Mucosa of gallbladder (tissue), 1 donor: ENCODE measurements at places on chromosomes 1 and 21. TPM values are rescaled to one million over a fixed set of nuclear protein-coding genes. Genes with fewer than 3 reads are reported as not detected.

DNA sequence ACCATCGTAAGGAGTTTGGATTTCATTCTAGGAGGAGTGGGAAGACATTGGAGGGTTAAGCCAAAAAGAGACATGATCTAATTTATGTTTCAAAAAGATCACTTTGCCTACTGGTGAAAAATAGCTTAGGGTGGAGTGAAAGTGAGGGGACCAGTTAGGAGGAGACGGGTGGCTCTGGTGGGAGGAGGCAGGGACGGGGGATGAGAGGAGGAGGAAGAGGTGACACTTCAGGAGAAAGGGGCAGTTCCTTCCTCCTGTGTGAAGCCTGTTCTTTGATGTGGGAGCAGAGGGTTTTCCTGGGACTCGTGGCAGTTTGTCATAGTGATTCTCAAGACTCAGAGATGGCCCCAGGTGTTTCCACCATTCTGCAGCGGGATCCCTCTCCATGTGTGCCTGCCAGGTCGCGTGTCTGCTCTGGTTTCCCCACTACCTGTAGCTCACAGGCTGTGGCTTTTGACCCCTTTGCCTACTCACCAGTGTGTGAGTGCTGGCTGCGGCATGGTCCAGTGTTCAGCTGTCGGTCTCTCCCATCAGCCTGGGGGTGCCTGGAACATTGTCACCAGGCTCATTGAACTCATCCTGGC, 102.4 kb downstream of the CNIH3 start:
- no peak for DNase-seq

DNA sequence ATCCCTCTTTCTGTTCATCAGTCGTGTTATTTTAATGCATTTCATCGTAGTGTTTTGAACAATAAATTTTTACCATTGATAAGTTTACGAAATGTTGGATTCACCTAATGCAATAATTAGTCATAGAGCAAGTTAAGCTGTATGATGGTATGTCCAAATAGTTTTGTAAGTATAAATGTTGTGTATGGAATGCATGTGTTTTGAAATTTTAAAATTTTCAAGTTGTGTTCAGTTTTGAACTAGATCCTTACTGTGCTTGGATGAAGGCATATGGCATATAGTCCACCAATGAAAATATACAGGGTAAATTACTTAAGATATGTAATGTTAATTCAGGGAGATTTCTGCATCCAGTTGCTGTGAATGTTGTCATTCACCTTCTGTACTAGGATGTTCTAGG, 2.3 kb downstream of the ZMYM4 start:
- no peak for DNase-seq

DNA sequence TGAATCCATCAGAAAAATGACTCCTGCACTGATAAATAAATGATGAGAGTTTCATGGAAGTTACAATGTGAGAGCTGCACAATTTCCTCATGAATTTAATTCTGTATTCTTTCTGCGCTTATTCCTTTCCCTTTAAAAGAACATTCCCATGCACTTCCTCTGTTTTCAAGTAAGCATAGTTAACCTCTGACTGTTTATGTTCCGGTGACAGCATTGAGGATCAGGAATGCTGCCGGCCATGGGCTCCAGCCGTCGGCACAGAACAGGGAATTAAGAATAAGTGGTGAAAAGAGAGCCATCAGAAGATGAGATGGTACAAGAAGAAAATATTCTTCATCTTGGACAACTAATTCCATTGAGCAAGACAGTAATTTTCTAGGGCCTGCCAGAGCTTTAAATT, 65.3 kb downstream of the SUSD4 start:
- no peak for DNase-seq

- no peak for DNase-seq
Observed at GRCh38 chr1:218898921-218899320, 274.8 kb upstream of the LYPLAL1 start.

DNA sequence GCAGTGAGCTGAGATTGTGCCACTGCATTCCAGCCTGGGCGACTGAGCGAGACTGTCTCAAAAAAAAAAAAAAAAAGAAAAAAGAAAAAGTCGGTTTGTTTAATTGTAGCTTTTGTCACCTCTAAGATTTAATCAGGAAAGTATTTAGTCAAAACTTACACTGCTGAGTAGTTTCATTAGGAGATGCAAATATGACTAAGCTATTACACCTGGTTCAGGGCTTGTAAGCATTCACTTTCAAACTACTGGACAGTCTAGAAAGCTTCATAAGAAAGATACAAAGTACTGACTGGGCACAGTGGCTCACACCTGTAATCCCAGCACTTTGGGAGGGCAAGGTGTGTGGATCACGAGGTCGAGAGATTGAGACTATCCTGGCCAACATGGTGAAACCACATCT, 75.9 kb upstream of the CACYBP start:
- no peak for DNase-seq

DNA sequence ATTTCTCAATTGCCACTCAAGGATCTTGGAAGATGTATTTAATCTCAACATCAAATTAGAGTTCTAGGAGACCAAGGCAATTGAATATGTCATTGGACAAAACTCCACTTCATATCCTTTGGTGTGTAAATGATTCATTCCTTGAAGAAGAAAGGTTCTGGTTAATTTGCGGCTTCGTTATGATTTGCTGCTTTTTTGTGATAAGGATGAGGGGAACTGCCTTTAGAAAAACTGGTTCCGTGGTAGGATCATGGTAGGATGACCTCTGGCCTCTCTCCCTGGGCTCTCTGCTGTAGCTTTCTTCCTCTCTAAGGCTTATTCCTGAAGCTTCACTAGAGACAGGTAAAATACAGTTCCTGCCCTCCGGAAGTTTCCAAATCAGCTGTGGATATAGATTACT, 51.5 kb upstream of the ERRFI1 start:
- DNase-seq, result no peak

- no peak for DNase-seq
Observed at GRCh38 chr1:30856260-30856790, 52.2 kb downstream of the SDC3 start.

GRCh38 chr21:39218082-39218409, 34.8 kb upstream of the PSMG1 start:
- DNase-seq, result no peak

DNA sequence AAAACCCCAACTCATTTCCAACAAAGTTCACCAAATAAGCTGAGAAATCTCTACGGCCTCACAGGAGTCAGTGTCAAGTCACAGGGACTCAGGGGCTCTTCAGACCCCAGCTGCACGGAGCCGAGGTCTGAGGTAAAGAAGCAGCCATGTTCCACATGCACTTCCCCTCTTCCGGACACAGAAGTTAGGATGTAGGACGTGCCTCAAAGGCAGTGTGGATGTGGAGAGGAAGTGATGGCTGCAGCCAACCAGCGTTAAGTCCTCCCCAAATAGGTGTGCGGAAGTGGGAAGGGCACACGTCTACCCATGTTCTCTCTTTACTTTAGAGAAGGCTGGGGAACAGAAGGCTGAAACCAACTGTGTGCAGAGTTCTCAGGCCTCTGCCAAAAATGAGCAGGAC, 14.6 kb upstream of the NCF2 start:
- DNase-seq, result no peak

DNA sequence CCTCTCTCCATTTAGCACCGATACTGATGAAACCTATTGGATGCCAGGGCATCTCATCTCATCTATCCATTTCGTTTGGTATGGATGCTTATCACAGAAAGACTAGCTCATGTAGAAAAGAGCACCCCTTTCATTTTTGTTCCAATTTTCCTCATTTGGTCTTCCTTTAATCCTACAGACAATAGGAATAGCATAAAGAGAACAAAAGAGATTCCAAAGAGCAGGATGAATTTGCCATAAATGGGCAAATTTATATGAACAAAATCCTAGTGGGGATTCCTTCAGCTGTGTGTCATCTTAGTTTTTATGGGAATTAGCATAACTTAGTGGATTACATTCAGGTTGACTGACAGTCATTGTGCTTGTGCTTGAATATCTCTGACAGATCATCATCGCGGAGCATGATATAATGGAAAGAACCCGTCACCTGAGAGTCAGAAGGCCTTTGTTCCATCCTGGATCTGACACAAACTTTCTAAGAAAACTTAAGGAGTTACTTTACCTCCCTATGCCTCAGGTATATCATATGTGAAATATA, 777.5 kb upstream of the ADGRL2 start:
- DNase-seq, result no peak

DNA sequence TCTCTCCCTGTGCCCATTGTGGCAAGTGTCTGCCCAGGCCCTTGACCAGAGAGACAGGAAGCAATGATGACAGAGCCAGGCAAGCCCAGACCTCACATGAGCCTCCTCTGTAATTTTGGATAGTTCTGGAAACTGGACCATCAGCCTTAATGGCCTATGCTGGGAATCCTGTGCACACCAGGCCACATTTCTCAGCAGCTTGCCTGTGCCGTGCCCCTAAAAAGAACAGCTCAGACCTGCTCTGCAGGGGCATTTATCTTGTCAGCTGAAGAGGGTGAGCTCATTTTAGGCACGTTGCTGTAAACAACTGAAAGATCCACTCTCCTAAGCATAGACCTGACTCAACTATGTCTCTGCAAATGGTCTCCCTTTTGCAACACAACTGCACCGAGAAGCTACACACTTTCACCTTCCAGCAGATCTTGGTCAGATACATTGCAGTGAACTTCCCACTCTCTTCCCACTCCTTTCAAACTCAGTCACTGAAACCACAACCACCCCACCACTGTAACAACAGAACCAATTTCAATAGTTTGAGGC, 53.5 kb upstream of the BACH1 start:
- DNase-seq, result no peak

- no peak for DNase-seq
Observed at GRCh38 chr1:40185951-40186864, 25.0 kb downstream of the RLF start.

DNA sequence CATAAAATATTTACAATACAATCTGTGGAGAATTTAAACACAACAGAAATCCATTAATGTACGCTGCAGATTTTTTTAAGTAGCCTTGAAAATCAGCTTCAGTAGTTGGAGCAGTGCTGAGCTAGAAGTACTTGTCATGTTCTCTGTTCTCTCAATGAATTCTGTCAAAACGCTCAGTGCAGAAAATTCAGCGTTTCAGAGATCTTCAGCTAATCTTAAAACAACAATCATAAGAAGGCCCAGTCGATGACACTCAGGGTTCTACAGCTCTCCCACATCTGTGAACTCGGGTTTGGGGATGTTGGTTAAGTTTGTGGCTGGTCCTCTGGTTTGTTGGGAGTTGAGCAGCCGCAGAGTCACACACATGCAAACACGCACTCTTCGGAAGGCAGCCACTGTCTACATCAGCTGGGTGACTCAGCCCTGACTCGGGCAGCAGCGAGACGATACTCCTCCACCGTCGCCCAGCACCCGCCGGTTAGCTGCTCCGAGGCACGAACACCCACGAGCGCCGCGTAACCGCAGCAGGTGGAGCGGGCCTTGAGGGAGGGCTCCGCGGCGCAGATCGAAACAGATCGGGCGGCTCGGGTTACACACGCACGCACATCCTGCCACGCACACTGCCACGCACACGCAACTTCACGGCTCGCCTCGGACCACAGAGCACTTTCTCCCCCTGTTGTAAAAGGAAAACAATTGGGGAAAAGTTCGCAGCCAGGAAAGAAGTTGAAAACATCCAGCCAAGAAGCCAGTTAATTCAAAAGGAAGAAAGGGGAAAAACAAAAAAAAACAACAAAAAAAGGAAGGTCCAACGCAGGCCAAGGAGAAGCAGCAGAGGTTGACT, 161.2 kb downstream of the RUNX1 start:
- DNase-seq, result peak; percentile 75

DNA sequence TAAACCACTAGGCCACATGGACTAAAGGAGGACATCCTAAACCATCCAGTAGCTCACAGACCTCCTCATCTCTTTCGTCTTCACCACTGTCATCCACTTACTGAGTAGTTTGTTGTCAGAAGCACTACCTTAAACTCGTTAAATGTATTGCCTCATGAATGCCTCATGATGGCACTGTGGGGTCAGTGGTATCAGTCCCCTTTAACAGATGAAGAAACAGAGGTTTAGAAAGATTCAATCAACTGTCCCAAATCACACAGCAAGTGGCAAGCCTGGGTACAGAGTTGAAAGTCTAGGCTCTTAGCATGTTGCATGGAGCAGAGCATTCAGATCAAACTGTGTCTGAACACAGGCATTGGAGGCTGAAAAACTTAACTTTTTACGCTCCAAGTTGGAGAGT, 183.6 kb upstream of the KIAA0040 start:
- no peak for DNase-seq

GRCh38 chr1:151288502-151288901, 6.4 kb downstream of the ZNF687 start:
- DNase-seq, result no peak

DNA sequence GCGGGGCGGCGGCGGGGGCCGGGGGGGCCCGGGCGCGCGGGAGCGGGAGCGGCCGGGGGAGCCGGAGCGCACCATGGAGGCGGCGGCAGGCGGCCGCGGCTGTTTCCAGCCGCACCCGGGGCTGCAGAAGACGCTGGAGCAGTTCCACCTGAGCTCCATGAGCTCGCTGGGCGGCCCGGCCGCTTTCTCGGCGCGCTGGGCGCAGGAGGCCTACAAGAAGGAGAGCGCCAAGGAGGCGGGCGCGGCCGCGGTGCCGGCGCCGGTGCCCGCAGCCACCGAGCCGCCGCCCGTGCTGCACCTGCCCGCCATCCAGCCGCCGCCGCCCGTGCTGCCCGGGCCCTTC, 546 bp downstream of the SKI start:
- no peak for DNase-seq

- DNase-seq, result no peak
Observed at GRCh38 chr21:32764186-32764585, 7.4 kb downstream of the PAXBP1 start.

- DNase-seq, result no peak
Observed at GRCh38 chr1:85244271-85245061, 15.0 kb downstream of the C1orf52 start.

The RAB3B gene
- 38.3 TPM for total RNA-seq

The ADORA1 gene
- total RNA-seq, result 7.3 TPM

The RNU5D-1 gene
- total RNA-seq, result not detected

The SPRR2F gene
- not detected for total RNA-seq

The TDRD10 gene
- total RNA-seq, result 2.3 TPM

The KCNJ6 gene
- total RNA-seq, result 0.12 TPM

The SLC1A7 gene
- total RNA-seq, result 21.1 TPM

The DEDD gene
- 38.7 TPM for total RNA-seq

The GNPAT gene
- 39.3 TPM for total RNA-seq

The DENND2D gene
- total RNA-seq, result 42.8 TPM

The CRNN gene
- not detected for total RNA-seq

The STUM gene
- total RNA-seq, result 0.86 TPM

The ARPC5 gene
- 108 TPM for total RNA-seq

The NR1I3 gene
- total RNA-seq, result not detected

The PEA15 gene
- total RNA-seq, result 138 TPM
